ENCODE measurements at places on chromosomes 1 and 21. TPM values are rescaled to one million over a fixed set of nuclear protein-coding genes. Genes with fewer than 3 reads are reported as not detected.

The NCAM2 gene
- 135 TPM for total RNA-seq

The IFNLR1 gene
- not detected for total RNA-seq

The SYCP1 gene
- not detected for total RNA-seq

The RXFP4 gene
- total RNA-seq, result not detected

The ARTN gene
- 1.1 TPM for total RNA-seq

The BTF3L4 gene
- 61.0 TPM for total RNA-seq

GRCh38 chr1:28792644-28793121 is 19.3 kb upstream of the OPRD1 start:
- no peak for DNase-seq
- H3K36me3 ChIP-seq, result no peaks in the 10 kb centered on the region
- H3K4me1 ChIP-seq, result no peaks in the 10 kb centered on the region
- peaks cover 5% of the 10 kb centered on the region for H3K27me3 ChIP-seq
- H3K4me3 ChIP-seq, result no peak overlapping the region
- H3K27ac ChIP-seq, result no peak overlapping the region

GRCh38 chr1:62841587-62842169 is 57.7 kb downstream of the ATG4C start:
- H3K27me3 ChIP-seq, result no peaks in the 10 kb centered on the region
- no peak overlapping the region for H3K4me3 ChIP-seq
- H3K4me1 ChIP-seq, result no peaks in the 10 kb centered on the region
- no peak overlapping the region for H3K27ac ChIP-seq

DNA sequence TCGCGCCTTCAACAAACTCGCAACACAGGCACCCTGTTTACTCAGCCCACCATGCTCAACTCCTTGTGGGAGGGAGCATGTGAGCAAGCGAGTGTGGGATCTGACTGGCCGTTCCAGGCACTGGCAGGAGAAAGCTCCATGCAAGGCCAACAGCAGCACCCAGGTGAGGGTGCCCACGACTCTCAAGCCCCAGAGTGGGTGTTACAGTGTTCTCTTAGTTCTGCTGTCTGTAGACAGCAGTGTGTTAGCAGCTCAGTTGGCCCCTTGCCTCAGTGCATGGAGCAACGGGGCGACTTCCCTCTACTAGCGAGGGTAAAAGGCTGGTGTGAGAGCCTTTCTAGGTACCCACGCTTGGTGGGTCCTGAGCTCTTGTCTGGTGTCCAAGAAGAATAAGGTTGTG is 114.6 kb downstream of the PIGK start:
- H3K4me3 ChIP-seq, result no peak overlapping the region
- peaks cover 9% of the 10 kb centered on the region for H3K36me3 ChIP-seq
- H3K27ac ChIP-seq, result no peak overlapping the region

GRCh38 chr21:25776440-25776839 is 41.7 kb downstream of the GABPA start:
- H3K4me1 ChIP-seq, result peaks cover 3% of the 10 kb centered on the region
- no peak overlapping the region for H3K27ac ChIP-seq
- DNase-seq, result no peak
- H3K4me3 ChIP-seq, result no peak overlapping the region
- H3K36me3 ChIP-seq, result peaks cover 3% of the 10 kb centered on the region

- H3K27ac ChIP-seq, result no peak overlapping the region
- H3K36me3 ChIP-seq, result peaks cover 23% of the 10 kb centered on the region
- H3K27me3 ChIP-seq, result no peaks in the 10 kb centered on the region
- no peak for DNase-seq
- peaks cover 15% of the 10 kb centered on the region for H3K4me1 ChIP-seq
- no peak overlapping the region for H3K4me3 ChIP-seq
These were observed 77.0 kb downstream of the SKI start for GRCh38 chr1:2304921-2305681.

DNA sequence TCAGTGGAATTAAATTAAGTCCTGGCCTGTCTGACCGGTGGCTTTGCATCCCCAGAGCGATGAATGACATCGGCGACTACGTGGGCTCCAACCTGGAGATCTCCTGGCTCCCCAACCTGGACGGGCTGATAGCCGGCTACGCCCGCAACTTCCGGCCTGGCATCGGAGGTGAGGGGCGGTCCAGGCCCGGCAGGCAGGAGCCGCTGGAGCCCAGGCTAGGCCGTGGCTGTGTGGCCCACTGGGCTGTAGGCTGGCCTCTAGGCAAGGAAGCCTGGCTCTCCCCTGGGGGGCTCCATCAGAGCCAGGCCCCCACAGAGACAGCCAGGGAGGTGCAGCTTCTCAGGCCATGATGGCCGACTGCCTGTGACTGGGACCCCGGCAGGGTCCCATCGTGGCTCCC is 5.7 kb downstream of the GABRD start:
- H3K27ac ChIP-seq, result no peak overlapping the region
- no peaks in the 10 kb centered on the region for H3K4me1 ChIP-seq
- no peak for DNase-seq
- no peak overlapping the region for H3K4me3 ChIP-seq

GRCh38 chr21:45887788-45888187 is 93.8 kb upstream of the COL6A1 start:
- no peak for DNase-seq
- no peak overlapping the region for H3K27ac ChIP-seq
- peaks cover 32% of the 10 kb centered on the region for H3K27me3 ChIP-seq
- H3K4me3 ChIP-seq, result no peak overlapping the region
- H3K4me1 ChIP-seq, result peaks cover 9% of the 10 kb centered on the region

- H3K27ac ChIP-seq, result peak overlapping the region; percentile 87
- no peaks in the 10 kb centered on the region for H3K27me3 ChIP-seq
- no peaks in the 10 kb centered on the region for H3K36me3 ChIP-seq
- H3K4me3 ChIP-seq, result no peak overlapping the region
- DNase-seq, result no peak
These were observed 61.5 kb downstream of the CD58 start for GRCh38 chr1:116508984-116509980.

DNA sequence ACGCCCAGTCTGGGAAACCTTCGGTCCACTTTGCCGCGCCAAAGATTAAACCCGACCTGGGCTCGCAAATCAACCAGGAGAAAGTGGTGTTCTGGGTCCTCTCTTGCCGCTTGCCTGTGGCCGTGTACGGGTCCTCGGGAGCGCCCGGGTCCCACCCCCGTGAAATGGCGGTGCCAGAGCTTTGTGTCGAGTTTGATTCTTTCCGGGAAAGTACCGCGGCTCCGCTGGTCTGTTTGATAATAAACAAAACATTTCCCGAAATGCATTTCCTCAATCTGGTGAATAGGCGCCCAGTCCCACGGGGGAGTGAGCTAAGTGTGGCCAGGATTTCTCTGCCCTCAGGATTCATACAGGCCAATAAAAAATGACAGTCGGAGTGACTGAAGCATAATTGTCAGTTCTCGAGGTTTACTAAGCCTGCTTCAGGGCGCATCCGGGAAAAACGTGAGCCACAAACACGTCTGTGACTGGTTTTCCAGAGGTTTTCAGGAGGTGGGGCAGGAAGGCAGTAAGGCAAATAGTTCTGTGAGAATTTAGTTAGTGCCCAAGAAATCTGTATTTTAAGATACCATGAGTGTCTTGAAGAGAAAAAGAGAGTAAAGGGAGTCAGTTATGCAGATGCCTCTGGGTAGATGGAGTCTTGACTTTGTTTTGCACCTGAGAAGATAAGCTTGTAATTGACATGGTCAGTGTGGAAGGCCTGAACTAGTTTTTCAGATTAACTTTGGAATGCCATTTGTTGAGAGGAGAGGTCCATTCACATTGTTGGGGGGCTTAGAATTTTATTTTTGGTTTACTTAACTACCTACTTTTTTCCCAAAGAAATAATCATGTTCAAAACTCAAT is 675 bp downstream of the IFNAR1 start:
- no peak overlapping the region for H3K27ac ChIP-seq
- H3K4me3 ChIP-seq, result no peak overlapping the region
- no peaks in the 10 kb centered on the region for H3K27me3 ChIP-seq
- H3K4me1 ChIP-seq, result peaks cover 25% of the 10 kb centered on the region
- H3K36me3 ChIP-seq, result peaks cover under 1% of the 10 kb centered on the region

DNA sequence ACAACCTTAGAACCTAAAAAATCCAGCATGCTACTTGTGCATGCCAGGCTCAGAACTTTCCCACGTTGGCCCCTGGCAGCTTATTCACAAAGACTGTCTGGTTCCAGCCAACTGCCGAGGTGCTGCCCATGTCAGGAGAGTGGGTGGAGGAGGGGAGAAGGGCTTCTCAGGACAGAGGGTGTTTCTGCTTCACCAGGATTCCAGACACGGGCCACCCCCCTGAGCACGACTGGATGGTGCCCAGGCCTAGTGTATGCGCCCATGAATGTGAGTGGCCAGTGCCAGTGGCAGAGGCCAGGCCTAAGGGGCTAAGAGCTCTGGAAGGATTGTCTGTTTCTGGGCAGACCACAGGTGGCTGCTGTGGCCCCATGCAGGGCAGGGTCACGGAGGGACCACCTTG is 148.2 kb upstream of the COL6A1 start:
- no peak overlapping the region for H3K27ac ChIP-seq
- no peaks in the 10 kb centered on the region for H3K27me3 ChIP-seq
- peaks cover 41% of the 10 kb centered on the region for H3K4me1 ChIP-seq

GRCh38 chr1:181969902-181970301 is 91.6 kb downstream of the ZNF648 start:
- H3K4me1 ChIP-seq, result no peaks in the 10 kb centered on the region
- no peak overlapping the region for H3K27ac ChIP-seq
- H3K4me3 ChIP-seq, result no peak overlapping the region
- DNase-seq, result no peak
- H3K36me3 ChIP-seq, result no peaks in the 10 kb centered on the region

DNA sequence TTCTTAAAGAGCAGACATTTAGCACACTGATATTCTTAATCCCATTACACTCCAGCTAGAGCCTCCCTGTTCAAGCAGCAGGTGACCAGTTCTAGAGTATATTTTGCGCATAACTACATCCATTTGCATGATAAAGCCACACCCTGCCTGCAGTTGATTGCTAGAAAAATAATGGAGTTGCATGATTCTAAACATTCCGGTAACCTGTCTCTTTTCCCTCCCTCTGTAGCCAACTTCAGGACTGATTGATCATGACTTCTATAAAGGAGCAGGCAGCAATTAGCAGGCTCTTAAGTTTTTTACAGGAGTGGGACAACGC is 14.9 kb downstream of the ARMH1 start:
- H3K27ac ChIP-seq, result no peak overlapping the region
- no peaks in the 10 kb centered on the region for H3K36me3 ChIP-seq
- no peaks in the 10 kb centered on the region for H3K4me1 ChIP-seq

DNA sequence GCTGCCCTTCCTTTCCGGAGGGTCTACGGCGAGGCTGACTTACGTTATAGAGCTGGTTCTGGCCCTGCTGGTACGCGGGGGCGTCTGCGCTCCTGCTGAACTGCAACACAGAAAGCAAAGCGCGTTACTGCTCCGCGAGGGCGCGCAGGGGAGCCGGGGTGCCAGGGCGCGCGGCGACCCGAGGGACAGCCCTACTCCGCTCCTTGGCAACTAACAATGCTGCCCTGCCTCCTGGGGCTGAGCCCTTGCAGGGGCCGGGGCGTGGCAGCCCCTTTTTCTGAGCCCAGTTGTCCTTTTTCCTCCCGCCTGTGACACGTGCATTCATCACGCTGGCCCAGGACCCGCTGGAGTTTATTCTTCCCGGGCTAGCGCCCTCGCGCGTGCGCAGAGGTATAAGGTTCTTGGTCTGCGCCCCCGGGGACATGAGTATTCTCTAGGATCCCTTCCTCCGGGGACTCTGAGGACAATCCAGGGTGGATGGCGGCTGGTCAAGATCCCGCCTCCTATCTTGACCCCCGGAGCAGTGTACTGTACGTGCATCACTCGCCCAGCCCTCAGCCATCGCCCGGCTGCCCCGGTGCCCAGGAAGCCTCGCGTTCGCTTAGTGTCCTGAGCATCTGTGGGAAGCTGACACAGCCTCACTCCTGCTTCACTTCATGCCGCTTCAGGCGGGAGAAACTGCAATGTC is 78.9 kb downstream of the CD247 start:
- H3K4me3 ChIP-seq, result peak overlapping the region; percentile 45
- peaks cover 30% of the 10 kb centered on the region for H3K27me3 ChIP-seq
- no peaks in the 10 kb centered on the region for H3K36me3 ChIP-seq
- peak; percentile 71 for DNase-seq

Measured in osteocyte (in vitro differentiated cells).